ENCODE measurements at places on chromosomes 7 and 10.

- no peak for DNase-seq
Observed at GRCh38 chr10:52818019-52818418, 45.4 kb upstream of the MBL2 start.

- no peak for DNase-seq
Observed at GRCh38 chr7:52501696-52502095, 533.7 kb upstream of the POM121L12 start.

- DNase-seq, result no peak
Observed at GRCh38 chr7:2403718-2404648, 572 bp downstream of the CHST12 start.

DNA sequence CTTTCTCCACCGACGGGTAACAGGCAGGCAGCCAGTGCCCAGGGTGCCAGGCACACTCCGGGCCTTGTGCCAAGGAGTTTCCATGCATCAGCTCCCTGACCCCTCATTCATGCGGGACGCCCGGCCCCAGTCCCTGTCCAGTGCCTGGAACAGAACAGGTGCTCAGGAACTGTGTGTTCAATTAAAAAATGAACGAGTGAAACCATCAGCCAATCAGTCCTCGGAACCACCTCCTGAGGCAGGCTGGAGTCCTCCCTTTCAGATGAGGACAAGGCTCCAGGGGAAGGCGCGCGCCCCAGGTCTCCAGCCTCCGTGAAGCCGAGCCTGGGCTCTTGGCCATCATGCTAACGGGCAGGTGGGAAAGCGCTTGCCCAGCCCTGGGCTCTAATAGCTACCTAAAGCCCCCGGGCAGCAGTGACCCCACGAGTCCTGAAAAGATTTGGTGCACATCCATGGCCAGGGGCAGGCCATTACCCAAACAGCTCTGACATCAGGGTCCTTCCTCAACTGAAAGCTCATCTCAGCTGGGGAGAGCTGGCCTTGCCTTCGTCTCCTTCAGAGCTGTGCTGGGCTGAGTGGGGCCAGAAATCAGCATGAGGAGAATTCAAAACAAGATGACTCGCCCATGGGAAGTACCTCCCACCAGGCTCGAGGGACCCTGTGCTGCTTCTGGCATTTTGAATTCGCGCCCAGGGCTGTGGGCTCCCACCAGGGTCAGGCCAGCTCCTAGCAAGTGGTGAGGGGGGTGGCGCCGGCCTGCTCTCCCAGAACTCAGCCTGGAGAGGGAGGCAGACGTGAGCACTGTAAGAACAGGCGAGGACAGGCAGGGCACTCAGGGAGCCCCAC is 200.5 kb downstream of the MAD1L1 start:
- no peak for DNase-seq

DNA sequence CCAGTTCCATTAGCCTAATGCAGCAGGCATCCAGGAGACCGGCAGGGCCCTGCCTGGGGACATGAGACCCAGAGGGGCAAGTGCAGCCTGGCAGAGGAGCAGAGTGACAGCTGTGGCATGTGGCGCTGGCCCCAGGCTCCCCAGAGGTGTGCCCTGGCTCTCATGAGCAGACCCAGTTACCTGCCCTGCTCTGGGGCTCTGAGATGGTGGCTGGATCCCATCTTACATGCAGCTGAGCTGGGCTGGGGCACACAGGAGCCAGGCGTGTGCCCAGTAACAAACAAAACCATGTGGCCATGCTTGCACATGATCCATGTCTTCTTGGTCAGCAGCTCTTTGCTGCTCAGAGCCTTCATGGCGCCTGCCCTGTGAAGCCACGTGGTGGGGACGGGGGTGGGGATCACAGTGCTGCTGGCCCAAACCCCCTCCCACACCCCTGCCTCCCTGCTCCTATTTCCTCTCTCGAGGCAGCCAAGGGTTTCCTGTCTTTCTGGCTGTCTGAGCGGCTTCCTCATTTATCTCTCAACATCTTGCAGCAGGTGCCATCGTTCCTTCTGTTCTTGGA is 40.3 kb upstream of the GTF2I start:
- no peak for DNase-seq

DNA sequence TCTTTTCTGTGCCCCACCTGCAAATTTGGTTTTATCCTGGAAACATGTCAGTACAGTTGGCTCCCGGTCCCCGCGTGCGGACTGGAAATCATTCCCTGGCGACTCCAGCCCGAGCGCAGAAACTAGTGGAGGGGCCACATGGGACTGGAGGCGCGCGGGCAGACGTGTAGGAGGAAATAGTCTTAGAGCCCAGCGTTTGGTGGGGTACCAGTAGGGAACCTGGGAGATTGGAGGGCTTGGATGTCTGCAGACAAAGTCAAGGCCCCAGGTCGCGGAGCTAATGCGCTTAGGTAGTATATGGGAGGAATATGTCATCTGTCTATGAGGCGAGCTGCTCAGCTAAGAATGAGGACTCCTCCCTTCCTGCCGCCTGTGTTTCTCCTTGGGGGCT is 1.3 kb downstream of the GALNT17 start:
- no peak for DNase-seq

DNA sequence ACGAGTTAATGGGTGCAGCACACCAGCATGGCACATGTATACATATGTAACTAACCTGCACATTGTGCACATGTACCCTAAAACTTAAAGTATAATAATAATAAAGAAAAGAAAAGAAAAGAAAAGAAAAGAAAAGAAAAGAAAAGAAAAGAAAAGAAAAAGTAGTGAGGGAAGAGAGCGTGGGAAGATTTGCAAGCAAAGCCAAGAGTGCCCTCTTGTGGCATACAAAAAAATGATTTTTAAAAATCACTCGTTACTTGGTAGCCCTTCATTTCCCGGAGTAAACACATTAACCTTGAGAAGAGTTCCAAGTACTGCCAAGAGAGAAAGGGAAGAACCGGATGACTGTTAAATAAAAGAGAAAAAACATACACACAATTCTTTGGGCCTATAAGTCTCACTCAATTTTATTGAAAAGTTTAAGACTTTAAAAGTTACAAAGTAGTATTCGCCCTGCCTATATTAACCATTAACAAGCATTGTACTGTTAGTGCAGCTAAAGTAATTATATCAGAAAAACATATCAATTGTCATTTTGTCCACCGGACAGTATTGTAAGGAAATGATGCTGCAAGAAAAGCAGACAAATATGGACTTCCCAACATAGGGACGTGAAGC is 6.2 kb upstream of the CH25H start:
- DNase-seq, result no peak

DNA sequence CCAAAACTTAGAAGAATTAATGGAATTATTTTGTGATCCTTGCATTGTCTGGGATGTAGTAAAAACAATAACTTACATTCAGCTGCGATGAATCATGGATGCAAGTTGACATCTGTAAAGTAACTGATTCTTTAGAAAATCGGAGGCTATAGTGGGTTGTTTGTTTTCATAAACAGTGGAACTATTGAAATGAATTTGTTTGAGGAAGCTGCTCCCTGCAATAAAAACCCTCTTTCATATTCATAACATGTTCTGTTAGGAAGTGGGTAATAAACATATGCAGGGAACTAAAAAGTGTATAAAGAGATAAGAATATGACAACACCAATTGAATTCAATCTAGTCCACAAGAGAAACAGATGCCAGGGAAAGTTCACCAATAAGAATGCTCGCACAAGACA is 53.6 kb downstream of the AGMO start:
- DNase-seq, result no peak

DNA sequence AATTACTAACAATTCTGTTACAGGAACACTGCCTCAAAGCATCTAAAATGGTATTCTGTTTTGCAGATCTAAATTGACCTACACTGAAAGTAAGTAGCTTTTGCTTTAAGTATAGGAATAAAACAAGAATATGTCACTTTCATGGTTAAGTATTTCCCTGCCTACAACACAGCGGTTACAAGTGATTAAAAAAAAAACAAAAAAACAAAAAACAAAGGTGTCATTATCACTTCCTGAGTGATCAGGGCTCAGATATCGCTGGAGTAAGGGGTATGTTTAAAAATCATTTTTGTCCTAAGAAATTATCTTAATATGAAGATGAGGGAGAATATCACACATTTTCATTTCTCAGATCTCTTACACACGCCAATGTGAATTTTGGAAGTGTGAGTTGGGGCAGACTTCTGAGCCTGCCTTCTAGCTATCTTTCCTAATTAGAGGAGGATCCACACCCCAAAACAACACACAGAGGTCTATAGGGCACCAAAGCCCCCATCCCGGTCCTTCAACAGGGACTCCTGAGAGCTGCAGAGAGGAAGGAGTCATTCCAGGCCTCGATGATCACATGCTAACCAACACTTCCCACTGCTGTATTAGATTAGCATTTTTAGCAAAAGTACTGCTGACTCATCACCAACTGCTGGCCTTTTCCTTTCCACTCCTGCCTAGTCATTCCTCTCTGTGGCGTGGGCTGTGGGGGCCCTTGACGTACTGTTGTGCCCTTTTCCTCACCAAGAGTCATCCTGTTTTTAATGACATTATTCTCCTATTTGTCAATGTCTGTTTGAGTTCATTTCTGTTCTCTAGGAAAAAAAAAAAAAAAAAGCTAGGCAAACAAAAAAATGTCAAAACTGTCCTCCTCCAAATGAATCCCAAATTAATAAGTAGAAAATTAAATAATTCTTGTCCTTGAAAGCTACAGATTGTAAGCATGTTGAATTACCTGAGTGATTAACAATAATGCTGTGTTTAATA is 31.2 kb downstream of the PRTFDC1 start:
- DNase-seq, result no peak

DNA sequence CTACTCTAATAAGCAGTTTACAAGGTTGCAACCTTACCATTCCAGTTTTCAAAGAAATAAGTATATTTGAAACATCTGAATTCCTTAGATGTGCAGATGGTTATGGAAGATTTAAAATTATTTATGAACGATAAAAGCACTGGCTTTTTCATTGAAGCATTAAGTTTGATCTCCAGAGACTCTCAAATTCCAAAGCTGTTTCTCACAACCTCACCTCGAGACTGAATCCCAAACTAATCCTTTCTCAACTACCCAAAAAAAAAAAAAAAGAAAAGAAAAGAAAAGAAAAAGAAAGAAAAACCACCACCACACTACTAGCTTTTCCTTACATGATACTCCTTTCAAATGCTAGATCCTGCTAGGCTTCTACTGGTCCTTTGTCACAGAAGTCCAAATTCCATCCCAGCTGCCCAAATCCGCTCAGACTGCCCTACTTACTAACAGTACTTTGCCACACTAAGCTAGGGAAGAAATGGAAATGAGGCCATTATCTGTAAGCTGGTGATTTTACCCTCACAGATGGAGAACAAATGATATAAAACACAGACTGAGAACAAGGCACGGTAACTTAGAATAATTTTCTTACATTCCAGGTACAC is 100.6 kb upstream of the CDK1 start:
- no peak for DNase-seq

- no peak for DNase-seq
Observed at GRCh38 chr10:71713135-71714030, 6.2 kb downstream of the C10orf105 start.
